ENCODE measurements at places on chromosomes 3 and 15.

DNA sequence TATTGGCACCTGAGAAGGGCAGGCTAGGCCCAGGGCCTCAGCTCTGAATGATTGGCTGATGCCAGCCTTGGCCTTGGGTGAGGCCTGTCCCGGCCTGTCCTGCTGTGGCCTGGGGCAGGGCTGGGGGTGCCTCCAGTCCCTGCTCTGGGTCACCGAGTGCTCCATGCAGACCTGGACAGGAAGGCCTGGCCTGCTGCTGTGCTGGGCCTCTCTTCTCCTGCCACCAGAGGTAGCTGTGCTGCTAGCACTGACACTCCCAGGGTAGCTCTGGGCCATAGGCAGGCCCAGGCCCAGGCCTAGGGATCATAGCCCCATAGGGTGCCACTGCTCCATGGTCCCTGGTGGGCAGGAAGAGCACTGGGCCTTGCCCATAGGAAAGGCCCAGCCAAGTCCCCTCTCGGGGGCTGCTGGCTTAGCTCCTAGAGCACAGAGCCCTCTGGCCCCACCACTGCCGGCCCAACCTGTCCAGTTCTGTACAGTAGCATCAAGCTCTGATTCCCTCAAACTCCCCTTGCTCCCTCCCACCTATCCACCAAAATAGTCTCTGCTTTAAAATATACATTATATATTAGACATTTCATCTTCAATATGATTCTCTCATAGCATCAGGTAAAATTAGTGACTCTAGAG is 18.2 kb downstream of the ABTB1 start:
- DNase-seq = no peak

DNA sequence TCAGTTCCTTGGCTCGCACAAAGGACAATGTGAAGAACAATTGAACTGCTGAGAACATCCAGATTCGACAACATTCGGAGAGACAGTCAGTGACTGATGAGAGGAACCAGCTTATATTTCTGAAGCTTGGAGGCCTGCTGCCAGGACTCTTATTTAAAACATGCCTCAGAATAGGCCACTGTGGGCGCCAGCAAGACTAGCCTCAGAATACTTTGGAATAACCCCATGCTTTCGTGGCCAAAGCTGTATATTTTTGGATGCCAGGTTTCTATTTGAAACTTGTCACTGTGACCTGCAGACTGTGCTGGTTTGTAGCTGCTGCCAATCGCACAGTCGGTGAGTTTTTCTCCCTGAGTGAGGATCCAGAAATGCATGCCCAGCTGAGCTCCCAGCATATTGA is 129.9 kb upstream of the UBE3A start:
- no peak for DNase-seq

DNA sequence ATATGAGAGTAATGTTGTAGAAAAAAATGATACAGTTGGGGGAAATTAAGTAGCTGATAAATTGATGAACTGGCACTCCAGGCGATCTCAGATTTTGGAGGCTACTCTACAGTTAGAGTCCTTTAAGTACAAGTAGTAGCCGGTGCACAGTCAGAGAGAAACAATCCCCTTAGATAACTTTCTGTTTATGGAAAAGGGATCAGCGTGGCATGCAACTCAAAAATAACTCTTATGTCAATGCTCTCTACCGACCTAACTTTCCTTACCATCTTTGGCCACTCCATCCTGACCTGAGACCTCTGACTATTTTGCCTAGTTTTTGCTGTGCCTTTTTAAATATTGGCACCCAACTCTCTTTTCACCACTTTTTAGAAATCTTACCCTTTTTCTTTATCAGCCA is 299.6 kb downstream of the UNC13C start:
- DNase-seq = no peak

GRCh38 chr3:40961104-40961857 is 238.0 kb upstream of the CTNNB1 start:
- DNase-seq = no peak

DNA sequence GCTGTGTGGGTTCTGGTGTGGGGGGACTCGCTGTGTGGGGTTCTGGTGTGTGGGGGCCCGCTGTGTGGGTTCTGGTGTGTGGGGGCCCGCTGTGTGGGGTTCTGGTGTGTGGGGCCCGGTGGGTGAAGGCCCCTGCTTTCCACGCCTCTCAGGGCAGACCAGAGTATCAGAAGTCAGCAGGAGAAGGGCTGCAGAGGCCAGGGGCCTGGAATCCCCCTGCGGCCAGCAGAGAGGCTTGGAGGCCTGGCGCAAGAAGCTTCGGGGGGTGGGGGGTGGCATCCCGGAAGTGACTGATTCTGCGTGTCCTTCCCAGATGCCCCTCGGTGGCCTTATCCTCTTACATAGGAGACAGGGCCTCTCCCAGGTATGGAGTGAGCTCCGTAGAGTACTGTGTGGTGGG is 37.4 kb downstream of the TNK2 start:
- no peak for DNase-seq

DNA sequence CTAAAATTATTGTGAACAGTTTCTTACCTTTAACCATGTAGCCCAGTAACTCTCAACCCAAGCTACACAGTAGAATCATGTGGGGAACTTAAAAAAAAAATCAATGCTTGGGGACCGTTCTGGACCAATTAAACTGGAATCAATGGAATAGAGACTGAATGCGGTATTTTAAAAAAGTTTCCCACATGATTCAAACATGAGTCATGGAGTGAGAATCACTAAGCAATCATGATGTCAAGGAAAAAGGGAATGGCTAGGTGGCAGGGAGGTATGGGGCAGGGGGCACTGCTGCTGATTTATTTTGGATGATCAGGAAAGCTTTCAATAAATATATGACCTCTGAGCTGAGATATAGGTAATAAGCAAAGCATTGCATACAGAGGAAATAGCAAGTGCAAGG is 250.5 kb upstream of the RORA start:
- DNase-seq = no peak

- no peak for DNase-seq
Measured at GRCh38 chr3:51684971-51685751, 14.1 kb downstream of the TEX264 start.

DNA sequence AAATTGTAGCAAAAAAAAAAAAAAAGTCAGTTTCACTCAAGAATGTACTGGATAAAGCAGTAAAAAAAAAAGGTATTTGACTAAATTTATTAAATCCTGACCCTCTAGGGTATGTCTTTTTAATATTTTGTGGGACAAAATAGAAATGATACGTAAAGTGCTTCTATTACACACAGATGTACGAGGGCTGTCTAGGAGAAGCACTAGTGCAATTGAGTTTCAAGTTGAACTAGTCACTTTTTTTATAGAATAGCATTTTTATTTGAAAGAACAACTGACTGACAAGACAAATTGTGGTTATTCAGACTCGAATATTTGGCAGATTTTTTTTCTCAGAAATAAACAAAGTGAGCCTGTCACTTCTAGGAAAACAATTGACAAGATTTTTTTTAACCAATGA is 49.0 kb downstream of the CCDC54 start:
- no peak for DNase-seq

DNA sequence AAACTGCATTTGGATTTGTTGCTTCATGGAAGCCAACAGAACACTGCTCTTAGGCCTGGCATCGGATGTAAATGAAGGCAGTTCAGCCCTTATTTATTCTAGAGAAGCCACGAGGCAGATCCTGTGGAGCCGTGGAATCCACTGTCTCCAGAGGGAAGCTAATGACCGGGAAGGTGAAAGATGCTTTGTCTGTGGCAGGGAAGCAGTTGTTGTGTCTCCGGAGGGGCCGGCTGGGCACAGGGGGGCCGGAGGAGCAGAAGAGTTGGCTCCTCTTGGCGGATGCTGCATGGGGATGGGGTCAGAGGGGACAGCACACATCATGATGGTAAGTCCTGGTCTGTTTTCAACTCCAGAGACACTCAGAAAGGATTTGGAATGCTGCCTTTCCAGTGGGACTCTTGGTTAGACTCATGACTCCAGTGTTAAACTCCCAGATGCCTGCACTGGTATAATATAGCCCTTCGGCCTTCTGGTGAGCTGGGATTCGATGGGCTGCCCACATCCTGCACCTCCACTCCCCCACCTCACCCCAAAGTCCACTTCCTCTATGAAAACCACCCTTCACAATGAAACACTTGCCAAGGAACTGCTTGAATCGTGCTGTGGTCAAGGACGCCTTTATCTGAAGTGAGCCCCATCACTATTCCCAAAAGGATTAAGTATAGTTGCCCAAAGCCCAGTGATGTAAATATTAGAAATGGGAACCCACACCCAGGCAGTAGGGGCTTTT is 33.6 kb downstream of the TPM1 start:
- DNase-seq = no peak

GRCh38 chr3:160330109-160330508 is 68.9 kb downstream of the IFT80 start:
- no peak for DNase-seq

DNA sequence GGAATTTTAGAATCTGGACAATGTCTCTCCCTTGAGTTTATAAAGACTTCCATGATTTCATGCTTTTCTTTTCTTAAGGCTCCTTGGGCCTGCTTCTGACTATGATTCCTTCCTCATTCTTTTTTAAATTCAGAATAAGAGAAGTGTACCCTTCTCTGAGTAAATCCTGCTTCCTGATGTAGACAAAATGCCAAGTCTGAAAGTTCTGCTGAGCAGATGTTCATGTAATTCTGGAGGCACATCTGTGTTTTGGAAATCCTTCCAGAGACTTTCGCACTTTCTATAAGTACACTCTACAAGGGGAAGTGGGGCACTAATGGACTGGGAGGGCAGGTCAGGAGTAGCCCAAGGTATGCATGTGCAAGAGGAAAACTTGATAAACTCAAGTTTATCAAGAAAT is 24.8 kb downstream of the TPM1 start:
- no peak for DNase-seq

- DNase-seq = no peak
Measured at GRCh38 chr3:51679777-51680176, 8.7 kb downstream of the TEX264 start.

DNA sequence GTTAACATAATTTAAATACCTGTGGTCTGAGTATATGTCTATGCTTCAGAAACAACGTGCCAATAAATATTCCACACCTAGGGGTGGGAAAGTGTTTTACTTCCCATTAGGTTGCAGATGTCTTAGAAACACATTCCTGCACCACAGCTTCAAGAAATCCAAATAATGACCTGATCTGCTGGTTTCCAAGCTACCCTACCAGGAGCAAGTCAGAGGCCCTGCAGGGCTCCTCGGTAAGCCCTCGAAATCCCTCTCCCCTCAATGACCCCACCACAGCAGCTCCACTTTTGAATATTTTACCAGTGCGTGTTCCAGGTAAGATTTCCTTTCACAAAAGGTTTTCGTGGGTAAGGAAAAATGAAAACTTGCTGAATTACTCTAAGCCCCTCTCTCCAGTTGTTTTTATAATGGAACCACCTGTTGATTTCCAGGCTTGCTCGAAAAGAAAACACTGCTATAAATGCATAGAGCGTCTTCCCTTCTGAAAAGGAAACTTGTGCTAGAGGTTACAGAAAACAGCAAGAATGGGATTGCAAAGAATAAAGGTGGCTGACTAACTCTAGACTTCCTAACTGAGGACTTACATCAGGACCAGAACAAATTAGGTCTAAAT is 12.6 kb downstream of the IL12A start:
- no peak for DNase-seq

DNA sequence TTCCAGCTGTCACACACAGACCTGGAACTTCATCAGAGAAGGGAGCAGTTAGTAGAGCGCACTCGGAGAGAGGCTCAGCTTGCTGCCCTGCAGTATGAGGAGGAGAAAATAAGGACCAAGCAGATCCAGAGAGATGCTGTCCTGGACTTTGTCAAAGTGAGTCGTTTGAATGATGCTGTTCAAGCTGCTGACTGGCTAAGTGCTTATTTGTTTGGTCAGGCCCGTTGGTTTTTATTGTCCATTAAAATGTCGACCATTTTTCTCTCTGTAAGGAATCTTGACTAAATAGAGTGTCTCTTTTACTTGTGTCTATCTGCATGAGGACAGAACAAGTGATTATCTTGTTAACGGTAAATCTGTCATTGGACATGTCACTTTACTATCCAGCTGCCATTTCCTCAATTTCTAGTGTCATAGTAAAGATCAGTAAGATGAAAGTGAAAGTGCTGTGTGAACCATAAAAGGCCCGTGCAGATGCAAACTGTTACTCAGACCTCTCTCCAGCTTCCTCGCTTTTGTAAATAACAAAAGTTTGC is 56.9 kb downstream of the LRCH3 start:
- DNase-seq = no peak

DNA sequence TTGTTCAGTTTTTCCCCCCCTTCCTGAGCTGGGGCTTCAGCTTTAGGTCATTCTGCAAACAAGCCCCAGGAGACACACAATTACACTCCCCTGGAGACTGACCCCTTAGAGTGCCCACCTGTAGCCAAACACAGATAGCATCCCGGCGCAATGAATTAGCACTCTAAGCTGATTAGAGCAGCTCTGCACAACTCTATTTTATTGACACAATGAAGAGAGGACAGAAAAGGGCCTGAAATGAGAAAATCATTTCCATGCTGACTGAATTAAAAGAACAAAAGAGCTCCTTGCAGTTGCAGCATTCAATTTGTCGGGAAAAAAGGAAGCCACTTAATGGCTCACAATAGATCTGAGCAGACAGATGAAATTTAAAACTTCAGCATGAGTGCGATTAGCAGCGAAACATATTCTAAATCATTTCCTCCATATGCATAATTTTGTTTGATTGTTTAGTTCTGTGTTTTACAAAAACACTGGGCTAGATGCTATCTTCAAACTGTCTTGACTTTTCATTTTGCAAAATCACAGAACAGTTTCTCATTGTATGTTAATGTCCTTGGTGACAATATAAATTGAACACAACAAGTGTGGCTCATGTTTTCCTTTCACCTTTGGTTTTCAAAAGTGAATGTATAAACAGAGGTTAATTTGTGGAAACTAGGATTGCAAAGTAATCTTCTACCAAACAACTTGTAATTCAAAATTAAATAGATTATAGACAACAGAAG is 308.6 kb downstream of the MECOM start:
- peak; percentile 97 for DNase-seq

DNA sequence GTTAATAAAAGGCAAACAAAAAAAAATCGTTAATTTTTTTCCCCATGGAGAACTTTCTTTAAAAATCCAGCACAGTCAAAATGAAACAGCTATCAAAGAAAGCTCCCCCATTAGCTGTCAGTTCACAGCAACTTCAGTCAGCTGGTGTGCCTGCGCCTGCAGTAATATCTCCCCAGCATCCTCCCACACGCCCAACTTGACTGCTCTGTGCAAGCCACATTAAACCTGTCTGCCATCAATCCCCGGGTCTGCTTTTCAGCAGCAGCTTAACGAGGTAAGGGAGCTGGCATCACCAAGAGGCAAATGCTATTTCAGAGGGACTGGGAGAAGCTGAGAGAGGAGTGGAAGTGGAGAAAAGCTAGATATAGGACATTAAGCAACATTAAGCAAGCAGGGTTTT is 337.5 kb downstream of the GAP43 start:
- DNase-seq = no peak

- no peak for DNase-seq
Measured at GRCh38 chr15:57149196-57149595, 227.1 kb upstream of the CGNL1 start.

All from NCI-H748 treated with DMSO at 0.1 percent for 48 hours (cell line).